Fibroblast of skin of left quadriceps (primary cell): ENCODE measurements at places on chromosomes 3 and 15.

GRCh38 chr3:140022066-140022770 is 87.2 kb downstream of the CLSTN2 start:
- DNase-seq = no peak

- DNase-seq = no peak
Measured at GRCh38 chr3:99485286-99485685, 153.1 kb upstream of the COL8A1 start.

DNA sequence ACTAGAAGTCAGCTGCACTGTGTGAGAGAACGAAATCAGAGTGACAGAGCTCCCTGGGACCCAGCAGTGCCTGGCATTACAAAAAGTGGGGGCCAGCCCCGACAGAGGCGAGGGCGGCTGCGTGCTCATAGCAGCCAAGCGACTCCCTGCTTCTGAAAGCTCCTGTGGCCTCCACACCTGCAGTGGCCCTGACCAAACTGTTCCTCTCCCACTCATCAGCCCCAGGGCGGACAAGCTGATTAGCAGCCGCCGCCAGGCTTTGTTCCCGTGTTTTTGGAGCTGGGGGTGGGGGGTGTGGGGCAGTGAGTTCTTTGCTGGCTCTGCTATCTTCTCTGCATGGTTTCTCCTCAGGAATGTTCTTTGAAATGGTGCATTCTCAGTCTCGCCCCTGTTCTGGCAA is 58.1 kb downstream of the DGKG start:
- no peak for DNase-seq

DNA sequence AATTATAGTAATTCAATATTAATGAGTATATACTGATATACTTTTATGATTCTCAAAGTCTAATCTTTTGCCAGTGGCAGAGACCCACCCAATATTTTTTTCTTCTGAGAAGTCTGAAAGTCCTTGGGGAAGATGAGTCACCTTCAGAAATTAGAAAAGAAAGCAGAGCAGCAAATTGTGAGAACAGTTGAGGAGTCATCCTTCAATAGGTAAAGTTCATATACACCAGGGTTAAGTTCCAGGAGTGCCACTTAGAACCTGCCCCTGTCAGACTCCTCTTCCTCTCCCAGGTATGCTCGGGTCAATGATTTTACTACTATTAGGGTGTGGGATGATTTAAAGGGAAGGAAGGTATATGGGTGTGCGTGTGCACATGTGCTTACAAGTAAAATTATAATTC is 7.1 kb downstream of the CLRN1 start:
- no peak for DNase-seq

DNA sequence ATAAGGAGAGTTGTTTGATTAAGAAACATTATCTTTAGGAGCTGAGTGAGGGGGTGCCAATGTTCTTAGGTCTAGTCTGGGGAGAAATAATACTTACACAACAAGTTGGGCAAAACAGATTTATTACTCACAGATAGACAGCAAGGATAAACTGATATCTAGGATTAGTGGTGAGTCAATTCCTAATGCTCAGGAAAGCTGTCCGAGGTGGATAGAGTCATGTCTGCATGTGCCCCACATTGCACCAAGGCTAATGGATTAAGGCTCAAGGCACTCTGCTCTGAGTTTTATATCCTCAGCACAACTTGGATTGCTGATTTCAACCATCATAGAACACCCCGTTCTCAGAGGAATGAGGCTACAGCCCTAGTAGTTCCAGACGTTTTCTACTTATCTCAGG is 1042.3 kb downstream of the OTOL1 start:
- DNase-seq = no peak

- no peak for DNase-seq
Measured at GRCh38 chr3:14260463-14260862, 81.8 kb downstream of the LSM3 start.

DNA sequence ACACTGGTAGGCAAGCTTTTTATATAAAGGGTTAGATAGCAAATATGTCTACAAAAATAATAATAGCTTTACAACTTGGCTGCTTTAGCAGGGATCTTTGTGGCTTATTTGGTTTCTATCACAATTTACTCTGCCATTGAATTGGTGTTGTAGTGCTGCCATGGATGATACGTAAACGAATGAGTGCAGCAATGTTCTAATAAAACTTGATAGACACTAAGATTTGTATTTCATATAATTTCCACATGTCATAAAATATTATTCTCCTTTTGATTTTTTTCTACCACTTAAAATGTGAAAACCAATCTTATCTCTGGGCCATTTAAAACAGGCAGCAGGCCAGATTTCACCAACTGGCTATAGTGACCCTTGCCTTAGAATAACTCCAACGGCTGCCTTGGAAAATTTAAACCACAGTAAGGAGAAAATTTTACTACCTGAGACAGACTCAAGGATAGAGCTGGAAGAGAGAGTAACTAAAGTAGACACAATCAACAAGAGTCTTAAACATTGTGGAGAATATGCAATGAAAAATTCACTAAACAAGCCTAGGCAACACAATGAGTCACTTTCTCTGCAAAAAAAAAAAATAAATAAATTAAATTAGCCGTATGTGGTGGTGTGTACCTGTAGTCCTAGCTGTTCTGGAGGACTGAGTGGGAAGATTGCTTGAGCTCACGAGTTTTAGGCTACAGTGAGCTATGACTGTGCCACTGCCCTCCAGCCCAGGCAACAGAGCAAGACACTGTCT is 8.1 kb downstream of the NPHP3 start:
- DNase-seq = no peak

DNA sequence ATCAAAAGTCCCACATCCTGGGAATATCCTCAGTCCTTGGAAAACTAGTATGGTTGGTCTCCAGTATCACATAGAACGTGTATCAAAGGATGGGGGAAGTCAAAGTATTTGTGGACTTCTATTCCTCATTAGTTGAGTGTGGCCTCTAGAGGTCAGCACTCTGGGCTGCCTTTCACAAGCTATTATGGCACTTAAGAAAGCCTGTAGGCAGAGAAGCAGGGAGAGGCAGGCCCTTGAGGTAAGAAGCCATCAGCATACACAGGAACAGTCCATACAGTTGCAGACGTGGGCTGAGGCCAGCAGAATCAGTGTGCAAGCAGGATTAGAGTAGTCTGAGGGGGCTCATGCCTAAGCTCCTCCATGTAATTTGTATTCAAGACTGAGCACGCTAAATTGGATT is 341.7 kb downstream of the CLSTN2 start:
- DNase-seq = no peak

GRCh38 chr3:171346582-171347300 is 113.5 kb downstream of the TNIK start:
- DNase-seq = no peak

DNA sequence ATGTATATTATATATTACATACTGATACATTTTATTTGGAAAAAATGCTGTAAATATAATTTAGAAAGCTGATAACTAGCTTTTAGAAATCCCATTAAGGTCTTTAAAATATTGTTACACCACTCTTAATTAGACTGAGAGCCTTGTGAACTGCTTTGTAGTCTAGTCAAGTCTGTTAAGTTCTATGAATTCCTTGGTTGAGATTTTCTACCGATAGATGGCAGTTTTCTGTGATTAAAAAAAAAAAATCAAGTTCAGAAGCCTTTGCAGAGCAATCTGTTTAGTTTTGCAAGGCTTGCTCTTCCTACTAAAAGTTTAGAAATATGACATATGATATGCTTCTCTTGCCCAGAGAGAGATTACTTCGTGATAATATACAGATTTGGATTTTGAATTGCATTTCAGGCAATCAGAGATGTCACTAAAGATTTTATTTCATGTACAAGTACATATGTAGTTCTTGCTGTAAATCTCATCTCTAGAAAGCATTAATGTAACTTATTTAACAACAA is 60.4 kb upstream of the SLITRK3 start:
- DNase-seq = no peak

GRCh38 chr15:99248000-99248715 is 1.2 kb downstream of the TTC23 start:
- no peak for DNase-seq

DNA sequence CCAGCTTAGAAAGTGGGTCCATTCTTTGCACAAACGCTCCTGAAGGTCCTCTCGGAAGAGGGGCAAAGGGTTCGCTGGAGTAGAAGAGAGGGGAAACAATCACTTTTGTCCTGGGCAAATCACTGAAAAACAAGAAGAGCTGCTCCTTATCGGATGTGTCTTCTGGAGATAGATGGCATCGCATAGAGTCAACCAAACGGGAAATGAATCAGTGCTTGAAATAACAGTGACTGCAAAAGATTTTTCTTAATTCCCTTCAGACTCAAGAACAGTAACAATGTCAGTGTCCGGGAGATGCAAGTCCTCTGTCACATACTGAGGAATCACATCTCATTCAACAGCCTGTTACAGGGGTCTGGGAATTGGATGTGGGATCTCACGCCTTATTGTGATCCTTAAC is 78.8 kb upstream of the PCSK6 start:
- no peak for DNase-seq

- no peak for DNase-seq
Measured at GRCh38 chr3:52233968-52234367, 5.0 kb downstream of the TWF2 start.

GRCh38 chr15:66927201-66928077 is 138.0 kb upstream of the SMAD3 start:
- no peak for DNase-seq

GRCh38 chr15:67834581-67835296 is 5.1 kb downstream of the RNU6-1 start:
- DNase-seq = no peak

DNA sequence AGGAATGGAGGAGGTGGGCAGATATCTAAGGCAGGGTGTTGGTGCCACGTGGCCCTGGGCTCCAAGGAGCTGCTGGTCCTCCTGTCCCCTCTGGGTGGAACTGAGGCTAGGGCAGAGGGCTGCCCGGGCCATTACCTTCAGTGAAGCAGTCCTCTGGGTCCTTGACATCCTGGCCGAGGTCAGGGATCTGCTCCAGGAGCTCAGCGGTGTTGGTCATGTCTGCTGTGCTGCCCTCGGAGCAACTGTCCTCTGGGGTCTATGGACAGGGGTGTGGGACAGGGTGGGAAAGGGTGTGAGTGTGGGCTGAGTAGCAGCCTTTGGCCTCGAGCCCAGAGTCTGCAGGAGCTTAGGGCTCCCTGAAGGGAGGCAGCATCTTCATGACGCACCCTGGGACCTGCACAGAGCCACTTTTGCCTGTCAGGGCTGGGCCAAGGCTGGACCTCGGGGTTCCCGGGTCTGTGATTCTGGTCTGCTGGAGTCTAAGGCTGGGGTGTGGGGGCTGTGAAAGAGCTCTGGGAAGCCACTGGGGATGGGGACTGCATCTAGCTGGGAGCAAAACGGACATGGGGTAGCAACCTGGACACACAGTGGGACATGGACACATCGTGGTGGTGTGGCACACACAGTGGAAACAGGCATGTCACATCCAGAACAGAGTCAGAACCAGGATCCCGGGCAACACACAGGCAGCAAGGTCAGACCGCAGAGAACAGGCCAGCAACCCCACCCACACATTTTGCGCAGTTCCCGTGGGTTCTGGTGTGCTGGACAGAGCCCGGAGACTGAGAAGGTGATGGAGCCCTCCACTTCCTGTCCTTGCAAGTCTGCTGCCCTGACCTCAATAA is 72.7 kb downstream of the SCN5A start:
- DNase-seq = no peak

- no peak for DNase-seq
Measured at GRCh38 chr3:150217691-150218090, 190.4 kb upstream of the TSC22D2 start.

DNA sequence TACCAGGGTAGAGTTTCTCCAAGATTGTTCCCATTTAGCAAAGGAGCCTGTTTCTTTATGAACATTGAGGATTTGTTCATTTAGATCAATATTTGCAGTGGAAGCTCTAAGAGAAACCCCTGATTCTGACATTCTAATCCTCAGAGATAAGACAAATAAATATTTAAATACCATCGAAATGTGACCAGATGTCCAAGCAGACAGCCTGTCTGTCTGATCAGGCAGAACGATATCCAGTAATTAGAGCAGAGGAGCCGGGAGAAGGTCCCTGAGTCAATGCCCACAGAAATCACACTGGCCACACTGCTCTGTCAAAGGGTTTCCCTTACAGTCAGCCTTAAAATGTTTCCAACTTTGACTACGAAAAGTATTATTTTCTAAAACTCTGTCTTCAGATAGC is 15.7 kb upstream of the ARPIN start:
- DNase-seq = no peak

GRCh38 chr15:44158111-44158510 is 37.0 kb downstream of the FRMD5 start:
- DNase-seq = no peak

DNA sequence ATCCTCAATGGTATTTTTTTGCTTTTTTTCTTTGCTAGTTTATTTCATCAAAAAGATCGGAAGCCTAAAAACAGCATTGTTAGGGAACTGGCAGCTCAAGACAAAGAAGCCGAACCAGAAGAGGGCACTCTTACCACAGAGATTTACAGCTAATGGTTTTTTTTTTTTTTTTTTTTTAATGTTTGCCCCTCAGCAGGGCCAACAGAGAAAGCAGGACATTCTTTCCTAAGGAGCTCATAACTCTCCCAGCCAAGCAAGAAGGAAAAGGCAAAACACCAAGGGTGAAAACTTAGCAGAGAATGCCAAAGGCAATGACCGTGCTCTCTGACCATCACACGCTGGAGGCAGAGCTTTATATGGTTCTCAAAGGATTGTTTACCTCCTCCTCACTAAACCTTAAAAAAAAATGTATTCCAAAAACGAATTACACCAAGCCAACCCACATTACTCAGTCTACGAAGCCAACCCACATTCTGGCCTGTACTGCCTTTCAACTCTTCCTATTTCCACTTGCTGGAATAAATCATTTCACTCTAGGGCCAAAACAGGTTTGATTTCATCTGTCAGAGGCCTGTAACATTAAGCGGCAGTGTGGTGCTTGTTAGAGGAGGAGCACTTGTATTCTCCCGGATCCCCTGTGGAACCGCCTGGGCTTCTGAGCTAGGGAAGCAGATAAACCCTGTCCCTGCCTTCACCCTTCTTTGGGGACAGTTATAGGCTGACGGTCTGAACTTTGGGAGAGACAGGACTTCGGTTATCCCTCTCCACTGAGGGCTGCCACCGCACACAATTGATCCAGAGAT is 35.6 kb upstream of the GYG1 start:
- DNase-seq = peak; percentile 74

GRCh38 chr15:32716216-32716914 is 1.4 kb upstream of the GREM1 start:
- no peak for DNase-seq

GRCh38 chr3:3200632-3201212 is 21.2 kb upstream of the CRBN start:
- DNase-seq = peak; percentile 24
